ENCODE measurements at places on chromosomes 2 and 18.
A peak's percentile ranks its signal among the peaks of the same experiment; 100 is the strongest.

- no peak for DNase-seq
These were observed 43.6 kb downstream of the MC2R start for GRCh38 chr18:13871701-13872100.

DNA sequence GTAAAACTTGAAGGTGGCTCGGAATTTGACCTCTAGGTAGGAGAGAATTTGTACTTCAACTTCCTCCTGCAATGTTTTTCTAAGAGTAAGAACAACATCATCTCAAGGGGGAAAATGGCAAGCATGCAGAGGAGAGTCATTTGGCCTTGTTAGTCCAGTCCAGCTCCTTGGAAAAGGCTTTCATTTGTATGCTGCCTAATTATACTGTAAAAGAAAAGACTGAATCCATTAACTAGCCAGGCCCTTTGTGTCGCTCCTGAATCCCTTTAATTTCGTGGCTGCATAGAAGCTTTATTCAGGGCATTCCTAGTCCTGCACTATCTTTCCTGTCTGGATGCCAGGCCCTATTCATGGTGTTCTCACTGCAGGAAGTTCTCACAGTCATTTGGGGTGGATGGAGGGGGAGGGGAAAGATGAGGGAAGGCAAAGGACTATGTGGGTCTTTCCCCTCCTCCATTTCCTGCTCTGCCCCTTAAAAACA lies 36.0 kb downstream of the PHLPP1 start:
- no peak for DNase-seq

DNA sequence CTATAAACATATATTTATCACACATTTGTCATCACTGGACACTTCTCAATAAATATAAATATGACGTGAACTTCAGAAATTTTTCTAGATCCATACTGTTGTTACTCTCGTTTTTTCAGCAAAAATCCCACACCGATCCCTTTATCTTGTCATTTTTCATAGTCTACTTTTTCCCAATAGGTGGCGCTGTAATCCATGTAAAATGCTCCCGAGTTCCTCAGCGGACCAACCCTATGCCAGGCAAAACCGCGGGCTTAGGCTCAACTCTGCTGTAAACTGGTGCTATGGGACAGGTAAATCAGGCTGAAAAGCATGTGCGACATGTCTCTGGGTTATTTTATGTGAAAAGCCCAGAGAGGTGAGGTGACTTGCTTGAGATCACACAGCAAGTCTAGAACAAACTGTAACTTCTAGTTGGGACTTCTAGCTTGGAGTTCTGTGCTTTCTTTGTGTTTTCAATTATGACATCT lies 104.0 kb downstream of the COBLL1 start:
- DNase-seq = peak; percentile 65

DNA sequence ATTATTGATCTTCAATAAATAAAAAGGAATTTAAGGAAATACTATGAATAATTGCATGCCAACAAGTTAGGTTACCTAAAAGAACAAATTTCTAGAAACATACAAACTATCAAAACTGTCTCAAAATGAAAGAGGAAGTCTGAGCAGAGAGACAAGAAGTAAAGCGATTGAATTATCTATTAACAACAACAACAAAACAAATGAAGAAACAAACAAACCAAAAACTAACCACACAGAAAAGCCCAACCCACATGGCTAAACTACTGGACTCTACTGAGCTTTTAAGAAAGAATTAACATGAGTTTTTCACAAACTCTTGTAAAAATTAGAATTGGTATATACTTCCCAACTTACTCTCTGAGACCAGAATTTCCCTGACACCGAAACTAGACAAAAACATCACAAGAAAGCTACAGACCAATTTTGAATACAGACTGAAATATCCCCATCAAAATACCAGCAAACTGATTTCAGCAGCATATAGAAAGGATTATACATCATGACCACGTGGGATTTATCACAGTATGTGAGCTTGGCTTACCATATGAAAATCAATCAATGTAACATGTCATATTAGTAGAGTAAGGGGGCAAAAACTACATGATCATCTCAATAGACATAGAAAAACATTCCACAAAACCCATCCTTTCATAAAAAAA lies 16.6 kb upstream of the GALNT1 start:
- DNase-seq = no peak

- DNase-seq = peak; percentile 78
These were observed 19.7 kb upstream of the TNFAIP6 start for GRCh38 chr2:151337643-151338042.

DNA sequence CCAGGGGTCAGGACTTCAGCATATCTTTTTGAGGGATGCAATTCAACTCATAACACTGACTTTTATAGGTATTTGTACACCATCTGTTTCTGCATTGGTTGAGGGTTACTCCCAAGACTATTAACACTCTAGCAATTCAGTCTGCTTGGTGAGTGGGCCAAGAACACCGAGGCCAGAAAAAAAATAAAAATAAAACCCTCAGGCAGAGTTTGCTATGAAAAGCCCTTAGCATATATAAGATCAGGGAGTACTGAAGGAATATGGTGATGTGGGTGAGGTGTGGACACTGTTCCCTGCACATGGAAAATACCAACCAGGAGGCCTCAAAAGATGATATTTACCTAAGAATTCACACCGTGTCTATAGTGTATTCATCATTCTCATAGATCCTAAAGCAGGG lies 383.2 kb upstream of the UBE2E3 start:
- no peak for DNase-seq

- no peak for DNase-seq
These were observed 156.9 kb downstream of the SETBP1 start for GRCh38 chr18:44837482-44838180.

- DNase-seq = no peak
These were observed 1012.8 kb upstream of the GYPC start for GRCh38 chr2:125643128-125643527.

DNA sequence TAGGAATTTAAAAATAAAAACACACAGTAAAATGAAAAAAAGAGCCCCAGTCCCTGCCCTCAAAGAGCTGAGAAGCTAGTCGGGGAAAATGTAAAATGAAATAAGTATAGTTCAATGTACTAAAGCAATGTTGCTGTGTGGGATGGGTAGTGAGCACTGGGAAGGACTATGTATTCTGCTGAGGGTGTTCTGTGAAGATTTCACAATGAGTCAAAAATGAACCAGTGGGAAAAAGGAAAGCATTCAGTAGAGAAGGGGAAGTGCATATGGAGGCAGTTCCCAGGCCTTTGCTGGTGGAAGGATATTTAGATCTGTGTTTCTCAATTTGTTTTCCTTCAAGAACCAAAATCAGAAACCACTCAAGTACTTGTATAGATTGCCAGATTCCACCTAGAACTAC lies 1094.7 kb upstream of the KLHL29 start:
- no peak for DNase-seq

DNA sequence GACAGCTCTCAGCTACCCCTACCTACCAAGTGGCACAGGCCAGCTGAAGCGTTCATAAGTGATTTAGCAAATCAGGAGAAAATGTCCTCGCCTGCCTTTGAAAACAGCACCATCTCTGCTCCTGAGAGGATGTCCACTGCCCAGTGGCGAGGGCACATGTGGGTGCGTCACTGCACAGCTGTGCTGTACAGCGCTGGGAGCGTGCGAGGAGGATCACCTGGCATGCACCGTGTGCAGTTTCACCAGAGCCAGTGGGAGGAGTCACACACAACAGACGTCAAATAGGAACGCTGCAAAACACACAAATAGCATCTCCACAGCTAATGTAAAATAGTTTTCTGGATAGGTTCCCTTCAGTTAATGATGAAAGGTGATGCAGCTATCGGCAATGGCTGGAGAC lies 154.1 kb downstream of the HDAC4 start:
- no peak for DNase-seq

GRCh38 chr2:39210846-39211245 lies 32.9 kb downstream of the CDKL4 start:
- DNase-seq = no peak

- no peak for DNase-seq
These were observed 1.6 kb downstream of the TSHZ1 start for GRCh38 chr18:75211953-75212750.

DNA sequence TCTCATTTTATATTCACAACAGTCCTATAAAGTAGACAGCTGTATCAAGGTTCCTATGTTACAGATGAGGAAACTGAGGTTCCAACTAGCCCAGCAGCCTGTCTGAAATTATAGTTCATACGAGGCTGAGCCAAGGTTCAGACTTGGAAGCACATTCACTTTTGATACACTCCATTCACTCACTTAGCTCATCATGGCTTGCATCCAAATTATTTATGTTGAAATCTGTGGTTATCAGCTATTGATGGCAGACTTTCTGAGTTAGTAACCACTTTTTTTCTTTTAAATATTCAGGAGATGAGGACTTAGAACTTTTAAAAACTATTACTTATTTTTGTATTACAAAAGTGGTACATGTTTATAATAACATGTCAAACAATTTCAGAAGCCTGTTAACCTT lies 188.2 kb downstream of the MTX2 start:
- DNase-seq = peak; percentile 90

DNA sequence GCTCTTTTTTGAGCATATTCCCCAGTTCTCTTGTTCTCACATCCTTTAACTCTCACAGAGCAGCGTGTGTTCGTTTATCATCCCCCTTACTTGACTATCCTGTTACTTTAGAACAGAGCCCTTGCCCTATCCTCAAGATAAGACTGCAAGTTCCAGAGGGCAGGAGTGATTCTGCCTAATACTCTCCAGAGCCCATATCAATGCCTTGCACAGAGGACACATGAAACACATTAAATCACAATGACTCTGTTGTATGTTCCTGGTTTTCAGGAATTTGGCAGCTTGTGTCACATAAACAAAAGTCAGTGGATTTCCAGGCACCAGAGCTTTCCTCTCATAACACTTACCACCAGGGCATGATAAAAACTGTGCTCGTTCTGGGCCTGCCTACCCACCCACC lies 156.7 kb downstream of the RNF144A start:
- no peak for DNase-seq

DNA sequence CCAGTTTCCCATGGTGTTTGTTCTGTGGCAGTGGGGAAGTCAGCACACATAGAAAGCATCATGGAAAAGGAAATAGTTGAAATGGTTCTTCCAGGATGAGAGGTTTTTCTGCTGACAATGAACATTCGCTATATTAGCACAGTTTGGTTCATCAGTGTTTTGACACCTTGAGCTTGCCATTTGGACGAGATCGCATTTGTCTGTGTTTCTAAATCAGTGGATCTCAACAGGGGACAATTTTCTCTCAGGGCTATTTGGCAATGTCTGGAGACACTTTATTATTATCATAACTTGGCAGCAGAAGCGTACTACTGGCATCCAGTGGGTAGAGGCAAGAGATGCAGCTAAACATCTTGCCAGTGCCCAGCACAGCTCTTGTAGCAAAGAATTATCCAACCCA lies 74.6 kb downstream of the CD8B2 start:
- DNase-seq = no peak

DNA sequence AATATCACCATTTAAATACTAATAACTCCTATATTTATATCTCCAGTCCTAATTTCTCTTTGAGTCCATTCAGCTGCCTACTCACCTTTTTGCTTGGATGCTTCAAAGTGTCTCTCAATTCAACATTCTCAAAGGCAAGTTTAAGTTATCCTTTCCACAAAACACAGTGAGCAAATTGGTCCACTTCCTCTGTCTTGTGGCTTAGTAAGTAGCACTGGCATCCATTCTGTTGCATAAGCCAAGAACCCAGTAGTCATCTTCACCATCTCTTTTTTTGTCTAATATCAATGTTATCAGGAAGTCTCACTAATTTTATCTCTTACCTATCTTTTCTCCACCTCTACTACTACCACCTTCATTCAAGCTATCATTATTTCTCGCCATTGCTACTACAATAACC lies 27.4 kb upstream of the IL1RL1 start:
- DNase-seq = peak; percentile 43

- DNase-seq = no peak
These were observed 180.6 kb downstream of the ATAD2B start for GRCh38 chr2:23746141-23746863.

GRCh38 chr2:29879456-29879855 lies 41.9 kb downstream of the ALK start:
- DNase-seq = no peak

- peak; percentile 46 for DNase-seq
These were observed 3.8 kb upstream of the SLC8A1 start for GRCh38 chr2:40455661-40456060.

DNA sequence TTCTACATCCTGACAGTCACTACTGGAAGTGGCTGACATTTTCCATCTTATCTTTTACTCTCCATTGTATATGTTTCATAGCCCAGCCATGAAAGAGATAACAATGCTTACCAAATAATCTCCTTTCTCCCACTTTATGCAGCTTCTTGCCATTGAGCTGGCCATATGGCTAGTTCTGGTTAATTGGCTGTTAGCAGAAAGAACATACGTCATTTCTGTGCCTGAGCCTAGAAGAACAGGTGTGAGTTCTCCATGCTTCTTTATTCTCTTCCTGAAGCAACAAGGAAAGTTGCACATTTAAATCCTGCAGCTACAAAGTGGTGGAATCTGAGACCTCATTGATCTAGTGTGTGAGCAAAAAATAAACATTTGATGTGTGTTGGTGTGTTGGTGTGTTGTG lies 82.0 kb upstream of the FSHR start:
- DNase-seq = no peak

- no peak for DNase-seq
These were observed 501 bp downstream of the TNS1 start for GRCh38 chr2:218002143-218002844.

DNA sequence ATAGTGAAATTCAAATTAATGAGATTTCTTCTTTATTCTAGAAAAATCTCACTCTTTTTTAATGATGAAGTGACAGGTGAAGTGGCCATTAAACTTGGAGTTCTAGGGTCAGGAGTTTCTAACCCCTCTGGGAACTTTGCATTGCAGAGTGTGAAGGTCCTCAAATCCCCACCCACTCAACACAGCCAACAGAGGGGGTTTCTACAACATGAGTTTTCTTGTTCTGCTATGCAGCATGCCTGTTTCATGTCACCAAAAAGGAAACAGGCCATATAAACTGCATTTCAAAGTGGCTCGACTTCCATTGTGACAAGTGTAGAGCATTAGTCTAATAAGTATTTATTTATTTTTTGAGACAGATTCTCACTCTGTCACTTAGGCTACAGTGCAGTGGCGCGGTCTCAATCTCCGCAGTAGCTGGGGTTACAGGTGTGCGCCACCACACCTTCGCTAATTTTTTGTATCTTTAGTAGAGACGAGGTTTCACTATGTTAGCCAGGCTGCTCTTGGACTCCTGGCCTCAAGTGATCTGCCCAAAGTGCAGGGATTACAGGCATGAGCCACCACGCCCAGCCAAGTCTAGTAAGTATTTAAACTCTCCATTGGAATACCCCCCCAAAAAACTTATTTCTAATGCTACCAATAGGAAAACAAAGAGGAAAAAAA lies 146.1 kb upstream of the ZFP36L2 start:
- no peak for DNase-seq

DNA sequence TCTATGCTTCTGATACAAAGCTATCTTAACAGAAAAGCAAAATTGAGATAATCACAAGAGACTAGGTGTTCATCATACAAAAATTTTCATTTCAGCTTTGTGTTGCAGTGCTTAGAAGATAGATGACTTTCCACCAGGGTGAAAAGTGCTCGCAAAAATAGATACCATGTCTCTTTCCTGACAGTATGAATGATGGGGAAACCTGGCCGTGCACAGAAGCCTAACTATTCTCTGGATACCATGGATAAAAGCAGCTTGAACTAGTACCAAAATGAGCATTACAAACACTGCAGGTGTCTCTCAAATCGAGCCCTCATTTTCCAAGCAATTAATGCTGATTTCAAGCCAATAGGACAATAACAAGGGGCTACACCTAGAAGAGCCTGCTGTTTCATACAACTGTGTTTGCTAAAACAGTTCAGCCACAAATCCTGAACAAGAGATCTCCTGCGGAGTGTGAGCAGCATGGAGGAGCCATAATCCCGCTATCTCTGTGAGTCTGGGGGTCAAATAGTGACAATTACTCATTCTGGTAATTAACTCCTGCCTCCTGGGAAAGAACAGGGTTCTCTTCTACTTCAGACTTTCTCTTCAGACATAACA lies 507.6 kb downstream of the PID1 start:
- no peak for DNase-seq
